NCI-H146 (cell line): ENCODE measurements at places on chromosomes 5 and 9.

DNA sequence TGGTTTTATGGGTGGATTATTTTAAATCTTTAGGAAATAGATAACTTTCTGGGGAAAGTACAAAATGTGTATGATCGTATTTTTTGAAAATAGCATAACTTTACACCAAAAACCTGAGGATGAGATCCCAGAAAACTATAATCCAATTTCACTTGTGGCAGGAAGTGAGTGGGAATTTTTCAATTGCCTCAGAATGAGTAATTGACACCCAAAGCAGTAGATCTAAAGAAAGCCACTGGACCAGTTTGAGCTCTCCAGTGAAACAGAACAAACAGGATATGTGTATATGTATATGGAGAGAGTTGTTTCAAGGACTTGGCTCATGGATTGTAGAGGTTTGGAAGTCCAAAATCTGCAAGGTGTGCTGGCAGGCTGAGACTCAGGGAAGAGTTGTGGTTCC is 109.2 kb upstream of the SHB start:
- DNase-seq: no peak

DNA sequence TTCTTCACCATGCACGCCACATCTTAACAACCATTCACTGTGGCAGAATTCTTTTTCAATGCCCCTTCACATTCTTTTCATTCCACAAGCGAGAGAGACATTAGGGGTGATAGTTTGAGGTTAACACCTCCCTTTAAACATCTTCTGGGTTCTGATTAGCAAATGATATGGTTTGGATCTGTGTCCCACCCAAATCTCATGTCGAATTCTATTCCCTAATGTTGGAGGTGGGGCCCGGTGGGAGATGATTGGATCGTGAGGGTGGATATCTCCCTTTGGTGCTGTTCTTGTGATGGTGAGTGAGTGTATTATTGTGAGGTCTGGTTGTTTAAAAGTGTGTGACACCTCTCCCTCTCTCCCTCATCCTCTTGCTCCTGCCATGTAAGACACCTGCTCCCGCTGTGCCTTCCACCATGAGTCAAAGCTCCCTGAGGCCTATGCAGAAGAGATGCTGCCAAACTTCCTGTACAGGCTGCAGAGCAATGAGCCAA is 46.1 kb upstream of the RAI14 start:
- DNase-seq: no peak

GRCh38 chr5:169074839-169075238 is 226.1 kb downstream of the SLIT3 start:
- no peak for DNase-seq

- no peak for DNase-seq
Measured at GRCh38 chr5:74266836-74267235, 373.7 kb downstream of the ENC1 start.

- no peak for DNase-seq
Measured at GRCh38 chr9:132167192-132167591, 5.3 kb downstream of the NTNG2 start.

- DNase-seq: no peak
Measured at GRCh38 chr9:69931340-69931739, 110.7 kb downstream of the CFAP95 start.

GRCh38 chr5:179110528-179110927 is 50.4 kb downstream of the ZNF354C start:
- DNase-seq: no peak

GRCh38 chr9:106298997-106299396 is 564.0 kb upstream of the ZNF462 start:
- DNase-seq: no peak

DNA sequence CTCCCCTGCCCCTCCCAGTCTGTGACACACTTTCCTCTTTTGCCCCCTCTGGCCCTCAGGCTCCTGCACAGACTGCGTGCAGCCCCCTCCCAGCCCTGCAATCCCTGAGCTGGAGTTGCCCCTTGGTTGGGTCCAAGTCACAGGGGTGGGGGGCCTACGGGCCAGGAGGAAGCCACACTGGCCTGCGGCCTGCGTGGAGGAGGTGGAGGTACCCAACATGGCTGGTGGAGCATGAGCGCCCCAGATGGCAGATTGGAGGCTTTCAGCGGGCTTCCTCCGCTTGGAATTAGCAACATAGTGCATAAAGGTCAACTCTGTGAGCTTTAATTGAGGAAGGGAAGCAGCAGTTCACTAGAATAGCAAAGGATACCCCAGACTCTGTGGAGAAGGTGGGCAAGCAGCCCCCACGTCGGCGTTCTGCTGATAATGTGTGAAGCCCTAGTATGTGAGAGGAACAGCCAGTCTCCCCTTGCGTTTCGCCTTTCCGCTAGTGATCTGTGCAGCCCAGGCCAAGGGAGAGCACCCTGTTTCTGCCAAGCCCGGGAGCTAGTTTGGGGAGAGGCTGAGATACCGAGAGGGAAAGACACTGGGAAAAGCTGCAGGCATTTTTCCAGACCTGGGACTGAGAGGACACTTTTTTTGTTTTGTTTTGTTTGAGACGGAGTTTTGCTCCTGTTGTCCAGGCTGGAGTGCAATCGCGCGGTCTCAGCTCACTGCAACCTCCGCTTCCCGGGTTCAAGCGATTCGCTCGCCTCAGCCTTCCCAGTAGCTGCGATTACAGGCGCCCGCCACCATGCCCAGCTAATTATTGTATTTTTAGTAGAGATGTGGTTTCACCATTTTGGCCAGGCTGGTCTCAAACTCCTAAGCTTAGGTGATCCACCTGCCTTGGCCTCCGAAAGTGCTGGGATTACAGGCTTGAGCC is 35.3 kb upstream of the MACIR start:
- DNase-seq: no peak

DNA sequence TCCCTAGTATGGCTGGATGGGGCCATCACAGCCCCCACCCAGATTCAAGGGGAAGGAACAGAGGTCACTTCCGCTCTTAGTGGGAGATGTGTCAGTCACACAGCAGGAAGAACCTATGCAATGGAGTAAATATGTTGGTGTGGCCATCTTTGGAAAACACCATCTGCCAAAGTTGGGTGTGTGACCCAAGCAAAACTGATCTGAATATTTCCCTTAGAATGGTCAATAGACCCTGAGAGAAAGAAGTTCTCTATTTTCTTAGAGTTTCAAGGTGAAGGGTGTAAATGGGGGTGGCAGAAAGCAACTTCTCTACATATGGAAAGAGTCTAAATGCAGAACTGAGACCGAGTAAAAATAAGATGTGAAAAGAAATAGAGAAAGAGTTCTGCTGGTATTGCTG is 212.7 kb downstream of the ESM1 start:
- DNase-seq: no peak

GRCh38 chr5:130425424-130425823 is 521.2 kb downstream of the CHSY3 start:
- no peak for DNase-seq

- DNase-seq: no peak
Measured at GRCh38 chr9:123868002-123868401, 61.9 kb downstream of the DENND1A start.

DNA sequence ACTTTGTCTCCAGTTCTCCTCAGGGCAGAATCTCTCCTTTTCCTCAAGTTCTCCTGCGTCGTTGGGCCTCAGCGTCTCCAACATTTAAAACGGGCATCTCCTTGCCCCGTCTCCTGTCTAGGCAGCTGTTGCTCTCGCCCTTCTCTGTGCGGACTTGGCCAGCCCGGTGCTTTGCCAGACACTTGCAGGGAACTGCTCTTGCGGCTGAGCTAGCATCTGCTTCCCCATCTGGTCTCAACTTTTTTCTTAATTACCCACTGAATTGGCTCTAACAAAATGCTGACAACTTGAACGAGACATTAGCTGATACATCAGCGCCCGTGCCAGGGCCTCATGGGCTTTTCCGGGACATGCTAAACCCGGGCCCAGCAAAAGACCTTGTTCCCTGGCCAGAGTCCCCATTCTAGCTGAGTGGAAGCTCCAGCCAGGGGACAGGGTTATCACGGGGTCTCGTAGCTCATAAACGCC is 25.1 kb downstream of the ZNF618 start:
- no peak for DNase-seq

GRCh38 chr9:100170556-100170955 is 71.5 kb downstream of the INVS start:
- no peak for DNase-seq

DNA sequence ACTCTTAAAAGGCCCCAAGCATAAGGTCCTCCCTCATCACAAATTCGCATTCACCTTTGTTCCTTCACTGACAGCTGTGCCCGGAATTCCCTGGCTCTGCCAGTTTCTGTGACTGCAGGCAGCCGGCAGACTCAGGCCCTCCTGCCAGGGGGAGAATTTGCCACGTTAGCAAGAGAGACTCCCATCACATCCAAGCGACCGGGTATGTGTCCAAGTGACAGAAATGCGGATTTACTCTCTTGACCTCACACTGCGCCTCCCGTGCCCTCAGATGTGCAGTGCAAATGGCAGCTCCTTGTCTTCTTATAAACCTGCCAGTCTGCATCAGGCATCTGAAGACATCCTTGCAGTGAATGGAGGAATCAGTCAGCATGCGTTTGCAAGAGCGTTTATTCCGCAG is 187.1 kb upstream of the WWC1 start:
- DNase-seq: no peak

GRCh38 chr5:16557477-16557876 is 59.3 kb downstream of the RETREG1 start:
- DNase-seq: no peak

DNA sequence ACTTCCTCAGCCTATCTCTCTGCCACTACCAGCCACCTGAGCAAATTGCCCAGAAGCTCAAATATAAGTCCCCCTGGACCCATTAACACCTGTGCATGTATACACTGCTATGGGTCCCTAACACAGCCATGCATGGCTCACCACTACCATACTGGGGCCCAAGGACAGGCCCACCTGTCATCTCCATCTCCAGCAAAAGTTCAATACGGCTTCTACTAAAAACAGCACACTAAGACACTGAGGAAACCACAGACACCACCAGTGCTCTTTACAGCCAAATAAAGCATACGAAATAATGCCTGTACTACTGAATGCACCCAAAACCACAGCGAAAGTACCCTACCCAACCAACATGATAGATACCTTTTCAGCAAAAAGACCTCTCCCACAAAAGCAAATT is 85.6 kb upstream of the GHR start:
- no peak for DNase-seq

- no peak for DNase-seq
Measured at GRCh38 chr5:172168311-172168710, 19.7 kb downstream of the STK10 start.

GRCh38 chr9:3331801-3332200 is 194.0 kb downstream of the RFX3 start:
- peak; percentile 15 for DNase-seq

DNA sequence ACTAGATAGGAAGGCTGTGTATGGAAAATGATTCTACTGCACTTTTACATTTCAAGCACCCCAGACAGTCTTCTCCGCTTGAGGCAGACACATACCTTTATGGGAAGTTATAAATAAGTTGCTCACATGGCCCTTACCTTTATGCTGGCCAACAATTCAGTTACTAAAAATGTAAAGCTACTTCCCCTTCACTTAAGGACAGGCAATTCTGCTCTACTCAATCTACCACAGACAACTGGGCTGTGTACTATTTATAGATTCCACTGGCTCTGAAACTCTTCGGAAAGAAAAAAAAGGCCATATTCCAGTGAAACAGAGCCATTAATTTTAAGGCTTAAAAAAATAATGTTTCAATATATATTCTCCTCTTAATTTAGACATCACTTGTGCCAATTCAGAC is 59.4 kb downstream of the ELAVL2 start:
- no peak for DNase-seq

- no peak for DNase-seq
Measured at GRCh38 chr5:1542781-1543180, 19.0 kb upstream of the LPCAT1 start.

DNA sequence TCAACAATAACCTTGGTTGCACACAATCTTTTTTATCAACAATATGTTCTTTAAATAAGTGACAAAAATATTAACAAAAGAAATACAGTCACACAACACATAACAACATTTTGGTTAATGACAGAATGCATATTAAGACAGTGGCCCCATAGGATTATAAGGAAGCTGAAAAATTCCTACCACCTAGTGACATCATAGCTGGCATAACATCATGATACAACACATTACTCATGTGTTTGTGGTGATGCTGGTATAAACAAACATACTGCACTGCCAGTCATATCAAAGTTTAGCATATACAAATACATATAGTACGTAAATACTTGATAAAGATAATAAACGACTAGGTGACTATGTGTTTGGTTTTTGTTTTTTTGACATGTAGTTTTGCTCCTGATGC is 344.8 kb upstream of the POU5F2 start:
- DNase-seq: no peak

- peak; percentile 37 for DNase-seq
Measured at GRCh38 chr5:10248378-10249260, 1.1 kb downstream of the ATPSCKMT start.

DNA sequence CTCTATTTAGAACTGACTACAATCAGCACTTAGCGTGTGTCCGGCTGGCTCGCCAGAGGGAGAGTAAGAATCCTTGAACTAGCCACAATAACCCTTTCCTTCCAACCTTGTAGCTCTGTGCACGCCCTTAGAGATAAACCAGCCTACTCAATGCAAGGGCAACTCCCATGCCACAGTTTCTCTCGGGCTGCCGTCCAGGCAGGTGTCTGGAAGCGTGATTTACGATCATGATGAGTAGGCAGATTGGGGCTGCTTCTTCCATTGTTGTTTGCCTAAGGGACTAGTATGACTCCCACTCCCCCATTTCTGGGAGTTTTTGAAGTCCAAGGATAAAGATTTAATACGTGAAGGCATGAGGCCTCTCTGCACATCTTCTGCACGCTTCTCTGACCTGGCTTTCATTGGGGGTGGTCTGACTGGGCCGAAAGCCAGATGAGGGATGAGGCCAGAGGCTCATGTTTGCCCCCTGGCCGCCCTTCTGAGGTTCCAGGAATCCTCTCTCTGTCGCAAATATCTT is 134.0 kb upstream of the MYO10 start:
- no peak for DNase-seq

GRCh38 chr5:60379907-60380306 is 320.1 kb downstream of the DEPDC1B start:
- no peak for DNase-seq

GRCh38 chr5:163185315-163185714 is 252.1 kb upstream of the CCNG1 start:
- DNase-seq: no peak

DNA sequence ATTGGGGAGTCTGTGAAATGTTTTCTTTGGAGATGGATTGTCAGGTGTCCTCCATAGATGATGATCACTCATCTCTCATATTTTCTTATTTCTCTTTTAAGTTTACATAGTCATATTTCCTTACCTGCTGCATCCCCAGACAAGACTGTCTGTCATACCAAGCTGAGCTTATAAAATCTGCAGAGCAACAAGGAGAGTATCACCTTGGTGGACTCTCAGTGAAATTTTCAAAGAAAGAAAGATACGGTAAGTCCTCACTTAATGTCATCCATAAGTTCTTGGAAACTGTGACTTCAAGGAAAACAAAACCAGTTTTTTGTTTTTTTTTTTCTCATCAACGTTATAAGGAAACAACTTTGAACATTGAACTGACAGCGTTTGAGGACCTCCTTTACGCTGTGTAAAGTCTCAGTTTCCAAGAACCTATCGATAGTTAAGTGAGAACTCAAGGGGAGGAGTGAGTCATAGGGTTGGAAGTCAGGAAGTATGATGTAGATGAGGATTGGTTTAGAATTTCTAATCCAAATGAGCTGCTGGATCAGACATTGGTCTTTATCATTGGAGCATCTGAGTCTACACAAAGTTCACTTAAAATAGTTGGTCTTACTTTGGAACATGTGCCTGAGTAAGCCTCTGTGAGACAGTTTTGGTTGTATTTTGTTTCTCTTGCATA is 45.5 kb downstream of the SPIN1 start:
- DNase-seq: no peak
